Activated T-cell treated with anti-CD3 and anti-CD28 coated beads, Interleukin-2, amount 50 U/mL, for 4 hours (primary cell): ENCODE measurements at places on chromosomes 3 and 15. TPM values are rescaled to one million over a fixed set of nuclear protein-coding genes. Genes with fewer than 3 reads are reported as not detected.

Gene CCDC71
- 27.0 TPM for total RNA-seq

DNA sequence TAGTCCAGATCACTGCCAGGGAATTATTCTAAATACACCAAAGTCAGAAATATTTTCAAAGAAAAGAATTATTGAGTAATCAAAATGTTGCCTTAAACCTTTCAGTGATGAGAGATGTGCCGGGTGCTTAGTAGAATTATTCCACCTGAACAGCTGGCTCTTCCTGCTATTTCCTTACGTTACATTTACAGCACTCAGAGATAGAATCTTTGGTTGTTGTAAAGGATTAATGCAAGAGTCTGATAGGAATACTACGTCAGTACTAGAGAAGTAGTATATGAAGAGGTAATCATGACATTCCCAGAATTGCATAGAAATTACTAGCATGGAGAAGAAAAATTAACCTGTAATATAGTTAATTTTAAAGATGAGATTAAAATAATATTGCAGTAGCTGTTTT, 50.9 kb upstream of the ZDHHC23 start:
- DNase-seq: no peak

GRCh38 chr3:127762077-127762786, 60.1 kb downstream of the MGLL start:
- DNase-seq: no peak

Gene SLC22A13
- total RNA-seq: 0.53 TPM

- DNase-seq: no peak
These were observed 783 bp downstream of the ITIH1 start for GRCh38 chr3:52777959-52778805.
